ENCODE measurements at places on chromosomes 3 and 15.
A peak's percentile ranks its signal among the peaks of the same experiment; 100 is the strongest.

DNA sequence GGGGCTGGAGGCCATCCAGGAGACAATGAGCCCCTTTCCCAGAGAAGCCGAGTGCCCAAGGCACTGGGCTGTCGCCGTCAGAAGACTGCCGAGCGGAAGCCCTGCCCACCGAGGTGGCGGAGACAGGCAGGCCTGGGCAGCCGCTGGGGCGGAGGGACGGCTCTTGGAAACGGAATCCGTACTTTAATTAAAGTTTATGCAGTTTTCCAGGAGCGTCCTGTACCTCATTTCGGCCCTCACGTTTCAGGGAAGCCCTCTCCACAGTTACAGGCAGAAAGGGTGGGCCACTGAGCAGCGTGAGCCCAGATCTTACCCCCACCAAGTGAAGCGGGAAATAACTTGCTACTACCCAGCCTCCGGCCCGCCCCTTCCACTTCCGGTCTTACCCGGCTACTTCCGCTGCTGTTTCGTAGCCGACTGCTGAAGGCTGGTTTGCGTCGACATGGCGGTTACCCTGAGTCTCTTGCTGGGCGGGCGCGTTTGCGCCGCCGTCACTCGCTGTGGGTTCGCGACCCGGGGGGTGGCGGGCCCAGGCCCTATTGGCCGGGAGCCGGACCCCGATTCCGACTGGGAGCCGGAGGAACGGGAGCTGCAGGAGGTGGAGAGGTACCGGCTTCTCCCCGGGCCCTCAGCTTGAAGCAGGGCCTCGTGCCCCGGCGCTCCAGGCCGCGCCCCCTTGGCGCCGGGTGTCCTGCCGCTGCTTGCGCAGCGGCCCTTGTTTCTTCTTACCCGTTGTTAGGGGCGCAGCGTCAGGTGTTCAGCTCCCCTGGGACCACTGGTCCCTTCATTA is at the start of gene NGRN:
TSS of gene NGRN (plus strand) at position 402 of the 790 bp plus-strand sequence. CDS start at position 443, 41 bp downstream.
- DNase-seq, result peak; percentile 91

- DNase-seq, result no peak
Measured at GRCh38 chr15:41838400-41838897, at the start of gene PLA2G4B. PLA2G4B (plus strand) TSS chr15:41838847; CDS start chr15:41838914, 67 bp downstream.

DNA sequence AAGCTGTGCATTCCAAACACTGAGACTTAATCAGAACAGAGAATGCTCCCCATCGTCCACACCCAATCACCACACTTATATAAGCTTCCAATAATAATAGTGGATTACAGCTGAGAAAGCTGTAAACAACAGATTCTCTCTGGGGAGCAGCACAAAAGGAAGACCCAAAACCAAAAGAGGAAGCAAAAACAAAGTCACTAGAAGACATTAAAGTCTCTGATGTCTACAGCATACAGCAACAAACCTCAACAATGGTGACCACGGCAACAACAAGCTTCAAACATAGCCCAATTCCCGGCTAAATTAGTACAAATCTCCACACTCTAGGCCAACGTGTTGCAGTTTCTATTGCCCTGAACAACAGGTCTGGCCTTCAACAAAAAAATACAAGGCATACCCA is 37.7 kb downstream of the ZDHHC23 start:
- DNase-seq, result no peak

DNA sequence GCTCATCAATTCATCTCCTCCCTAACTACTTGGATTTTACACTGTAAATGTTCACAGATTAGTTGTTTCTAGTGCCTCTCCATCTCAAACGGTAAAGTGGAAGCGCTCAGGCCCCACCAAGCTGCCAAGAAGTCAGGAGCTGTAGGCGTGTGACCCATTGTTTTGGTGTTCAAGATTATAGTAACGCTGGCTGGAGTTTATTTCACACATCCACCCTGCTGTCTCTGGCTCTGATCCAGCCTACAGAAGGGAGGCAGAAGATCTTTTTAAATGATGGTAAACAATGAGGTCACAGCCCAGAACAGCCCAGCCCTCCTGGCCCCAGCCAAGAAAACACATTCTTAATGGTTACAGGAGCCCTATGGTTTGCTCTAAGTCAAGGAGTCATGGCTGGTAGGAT is 25.7 kb upstream of the GALNT15 start:
- no peak for DNase-seq

- DNase-seq, result no peak
Measured at GRCh38 chr3:124032311-124032880, 40.5 kb upstream of the ROPN1 start.

DNA sequence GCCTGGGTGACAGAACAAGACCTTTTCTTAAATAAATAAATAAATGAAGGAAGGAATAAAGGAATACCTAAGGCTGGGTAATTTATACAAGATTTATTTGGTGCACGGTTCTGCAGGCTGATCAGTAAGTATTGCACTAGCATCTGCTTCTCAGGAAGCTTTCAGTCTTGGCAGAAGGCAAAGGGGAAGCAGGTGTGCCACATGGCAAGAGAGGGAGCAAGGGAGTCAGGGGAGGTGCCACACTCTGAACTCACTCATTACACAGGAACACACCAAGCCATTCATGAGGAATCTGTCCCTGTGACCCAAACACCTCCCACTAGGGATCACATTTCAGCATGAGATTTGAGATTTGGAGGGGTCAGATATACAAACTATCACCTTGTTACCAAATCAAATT is 56.4 kb downstream of the PRKCI start:
- DNase-seq, result no peak

DNA sequence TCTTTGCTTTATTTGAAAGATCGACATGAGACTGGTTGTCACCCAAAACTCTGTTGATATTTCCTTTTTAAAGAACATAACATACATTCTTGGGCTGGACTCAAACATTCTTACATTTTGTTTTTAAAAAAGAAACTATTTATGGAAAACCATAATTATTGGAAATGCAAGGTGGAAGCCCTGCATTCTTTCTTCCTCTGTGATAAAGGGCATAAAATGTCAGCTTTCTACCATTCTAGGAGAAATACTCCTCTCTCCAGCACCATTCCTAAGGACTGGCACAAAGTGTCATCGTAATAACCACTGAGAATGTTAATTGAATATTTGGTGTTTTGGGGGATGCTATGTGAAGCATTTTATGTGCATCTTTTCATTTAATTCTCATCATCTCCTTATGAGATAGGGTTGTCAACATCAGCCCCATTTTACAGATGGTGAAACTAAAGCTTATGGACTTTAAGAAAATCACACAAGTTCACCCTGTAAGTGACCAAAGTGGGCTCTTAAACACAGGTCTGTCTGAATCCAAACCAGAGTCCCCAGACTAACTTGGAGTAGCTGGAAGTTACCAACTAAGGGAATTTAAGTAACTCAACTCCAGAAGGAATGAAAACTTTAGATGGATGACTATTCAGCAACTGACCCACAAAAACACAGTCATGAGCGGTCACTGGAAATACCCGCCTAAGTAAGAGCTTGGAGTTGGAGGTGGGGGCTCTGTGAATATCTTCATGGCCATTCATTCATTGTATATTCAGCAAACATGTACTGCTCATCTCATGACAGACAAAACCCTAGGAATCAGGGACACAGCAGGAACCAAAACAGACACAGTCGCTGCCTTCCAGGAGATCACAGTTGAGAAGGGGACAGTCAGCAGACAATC is 45.9 kb upstream of the LMCD1 start:
- no peak for DNase-seq

- peak; percentile 36 for DNase-seq
Measured at GRCh38 chr3:42747581-42747980, 25.5 kb downstream of the CCDC13 start.

GRCh38 chr3:23865595-23866396 is 51.0 kb downstream of the NKIRAS1 start:
- DNase-seq, result no peak

DNA sequence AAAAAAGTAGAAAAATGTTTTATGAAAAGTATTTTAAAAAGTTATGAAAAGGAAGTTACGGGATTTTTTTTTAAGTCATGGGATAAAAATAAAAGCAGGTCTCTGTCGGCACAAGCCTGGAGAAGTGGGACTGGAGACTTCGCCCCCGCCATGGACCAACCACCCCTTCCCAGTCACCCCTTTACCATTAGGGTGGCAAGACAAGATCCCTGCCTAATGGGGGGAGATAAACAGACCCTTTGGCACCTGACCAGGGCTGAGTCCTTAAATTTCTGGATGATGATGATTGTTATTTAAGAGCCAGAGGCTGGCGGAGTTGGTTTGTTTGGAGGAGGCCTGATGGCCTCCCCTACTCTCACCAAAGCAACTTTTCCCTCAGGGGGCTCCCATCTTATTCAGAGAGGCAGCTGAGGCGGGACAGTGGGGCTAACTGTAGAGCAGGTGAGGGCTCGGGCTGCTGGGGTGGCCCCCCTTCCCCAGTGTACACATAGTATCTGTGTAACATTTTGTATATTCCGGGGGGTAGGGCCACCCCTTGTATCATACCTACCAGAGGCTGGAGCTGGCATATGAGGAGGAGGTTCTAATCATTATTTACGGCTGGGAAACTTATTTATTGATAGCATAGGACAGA is 74.0 kb downstream of the ADAMTS7 start:
- DNase-seq, result no peak

GRCh38 chr3:141191097-141191749 is 40.4 kb upstream of the PXYLP1 start:
- no peak for DNase-seq

GRCh38 chr3:110391640-110392395 is 679.8 kb upstream of the NECTIN3 start:
- DNase-seq, result no peak
